Naive B cell (primary cell): ENCODE measurements at places on chromosomes 16 and 17.

- DNase-seq: no peak
Observed at GRCh38 chr17:49438436-49439278, 24.0 kb upstream of the PHB1 start.

GRCh38 chr17:8186787-8187516 lies 3.0 kb downstream of the BORCS6 start:
- peak; percentile 88 for DNase-seq

DNA sequence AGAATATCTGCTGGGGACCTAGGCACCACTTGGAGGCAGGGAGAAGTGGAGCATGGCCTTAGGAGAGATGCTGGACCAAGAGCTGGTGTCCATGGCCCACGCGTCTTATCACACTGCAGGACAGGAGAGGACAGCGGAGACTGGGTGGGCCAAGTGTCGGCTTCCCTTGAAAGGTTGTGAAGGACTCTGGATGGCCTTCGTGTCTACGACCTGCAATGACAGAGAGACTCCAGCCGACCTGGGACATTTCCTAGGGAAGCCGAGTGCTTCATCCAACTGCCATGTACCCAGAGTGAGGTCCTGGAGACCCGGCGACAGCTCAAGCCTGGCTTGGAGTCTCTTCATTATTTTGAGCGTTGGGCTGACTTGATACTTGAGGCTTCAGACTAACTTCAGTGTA lies 20.5 kb downstream of the C1QTNF1 start:
- no peak for DNase-seq

DNA sequence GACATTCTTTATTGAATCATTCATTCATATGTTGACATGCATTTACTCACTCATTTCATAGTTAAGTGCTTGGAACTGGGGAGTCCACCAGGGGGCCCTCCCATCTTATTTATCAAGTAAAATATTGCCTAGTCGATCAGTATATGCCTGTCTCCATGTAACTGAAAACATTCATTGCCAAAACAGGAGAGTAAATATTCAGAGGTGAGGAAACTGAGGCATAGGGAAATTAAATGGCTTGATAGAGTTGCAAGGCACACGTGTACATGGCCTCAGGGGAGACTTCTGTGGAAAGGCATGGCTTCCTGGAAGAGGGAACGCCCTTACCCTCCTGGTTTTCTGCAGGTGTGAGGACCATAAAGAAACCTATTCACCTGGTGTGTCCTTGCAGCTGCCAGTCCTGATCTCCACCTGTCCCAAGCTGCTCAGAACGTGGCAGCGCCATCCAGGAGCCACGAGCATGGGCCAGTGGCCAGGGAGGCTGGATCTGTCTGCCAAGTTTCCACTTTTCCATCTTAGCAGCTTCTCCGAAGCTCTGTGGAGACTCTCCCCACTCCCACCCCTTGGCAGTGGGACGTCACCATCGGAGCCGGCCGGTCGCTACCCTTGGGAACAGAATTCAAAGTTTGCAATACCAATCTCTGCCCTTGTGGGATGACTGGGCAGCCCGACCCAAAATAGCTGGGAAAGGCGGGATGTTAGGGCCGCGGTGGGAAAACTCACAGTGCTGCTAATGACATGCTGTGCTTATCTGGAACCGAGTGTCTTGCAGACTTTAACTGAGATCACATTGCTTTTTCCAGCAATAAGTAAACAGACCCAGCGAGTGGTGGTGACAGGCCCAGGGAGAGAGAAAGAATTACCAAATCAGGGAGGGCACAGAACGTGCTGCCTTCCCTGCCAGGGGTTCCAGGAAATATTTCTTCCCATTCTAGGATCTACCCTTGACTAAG lies 4.1 kb upstream of the C1QTNF1 start:
- no peak for DNase-seq

GRCh38 chr16:1008085-1008484 lies 26.5 kb downstream of the SOX8 start:
- DNase-seq: no peak

DNA sequence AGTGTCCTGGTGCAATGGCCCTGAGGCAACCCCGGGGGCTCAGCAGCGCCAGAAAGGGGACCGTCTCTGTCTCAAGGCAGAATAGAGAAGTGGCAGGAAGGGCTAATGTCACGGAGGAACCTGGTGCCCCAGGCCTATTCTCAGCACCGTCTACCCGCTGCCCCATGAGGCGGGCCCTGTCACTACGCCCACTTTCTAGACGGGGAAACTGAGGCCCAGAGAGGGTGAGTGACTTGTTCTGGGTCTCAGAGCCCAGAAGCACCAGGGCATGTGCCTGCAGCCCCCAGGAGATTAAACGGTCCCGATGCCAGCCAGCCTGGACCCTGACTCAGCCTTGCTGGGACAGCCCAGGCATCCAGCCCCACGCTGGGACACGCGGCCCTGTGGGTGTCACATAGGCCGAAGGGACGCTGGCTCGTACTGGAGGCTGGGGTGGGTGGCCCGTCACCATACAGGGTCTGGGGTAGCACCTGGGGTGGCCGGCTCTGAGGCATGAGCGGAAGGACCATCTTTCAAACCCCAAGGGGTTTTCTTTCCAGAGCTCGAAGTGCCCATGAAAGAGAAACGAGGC lies 40.2 kb upstream of the PABPN1L start:
- no peak for DNase-seq
